ENCODE measurements at places on chromosomes 4 and X.

DNA sequence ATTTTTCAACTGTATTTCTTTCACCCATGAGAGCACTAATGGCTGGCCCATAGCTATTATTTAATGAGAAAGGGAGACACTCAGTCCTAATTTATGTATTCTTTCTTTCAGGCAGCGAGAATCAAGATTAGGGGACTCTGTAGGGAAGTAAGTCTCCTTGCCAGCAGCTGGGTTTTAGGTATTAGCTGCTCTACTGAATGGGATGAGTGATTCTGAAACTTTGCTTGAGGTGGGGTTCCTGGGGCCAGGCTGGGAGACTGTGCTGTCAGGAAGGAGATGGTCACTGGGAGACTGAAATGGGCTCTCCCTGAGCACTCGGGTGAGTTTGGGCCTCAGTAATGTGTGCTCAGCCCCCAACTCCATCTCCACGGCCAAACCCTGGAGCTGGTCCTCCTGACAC, 78.7 kb downstream of the LNX1 start:
- DNase-seq, result no peak

DNA sequence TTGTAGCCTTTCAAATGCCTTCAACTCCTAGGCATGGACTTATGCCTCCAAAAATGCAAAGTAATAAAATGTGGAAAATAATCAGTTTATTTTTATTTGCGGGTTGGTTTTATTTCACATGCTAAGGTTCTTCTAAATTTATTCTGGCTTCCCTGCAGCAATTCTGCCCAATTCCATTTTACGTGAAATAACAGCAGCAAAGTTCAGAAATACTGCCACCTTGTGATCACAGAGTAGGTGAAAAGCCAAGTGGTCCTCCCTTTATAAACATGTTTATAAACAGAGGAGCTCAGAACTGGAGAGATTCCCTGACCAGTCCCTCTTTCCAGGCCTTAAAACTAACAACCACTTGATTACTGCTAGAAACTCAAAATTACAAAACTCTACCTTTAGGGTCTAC, 14.7 kb upstream of the DCHS2 start:
- DNase-seq, result peak; percentile 75

DNA sequence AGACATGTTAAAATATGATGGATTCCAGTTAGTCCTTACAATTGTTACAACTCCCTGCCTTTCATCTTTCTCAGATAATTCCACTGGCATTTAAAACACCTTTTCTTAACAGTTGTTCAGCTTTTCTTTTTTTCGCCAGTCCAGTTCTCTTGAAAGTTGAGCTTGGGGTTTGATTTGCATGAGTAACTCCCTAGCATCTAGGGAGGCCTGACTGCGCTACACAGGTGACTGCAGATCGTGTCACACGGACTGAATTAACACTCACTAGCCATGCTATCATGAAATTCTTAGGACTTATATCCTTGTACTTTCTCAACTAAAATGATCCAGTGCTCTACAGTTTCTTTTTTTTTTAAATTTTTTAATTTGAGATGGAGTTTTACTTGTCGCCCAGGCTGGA, 69.8 kb downstream of the ARHGAP24 start:
- no peak for DNase-seq

DNA sequence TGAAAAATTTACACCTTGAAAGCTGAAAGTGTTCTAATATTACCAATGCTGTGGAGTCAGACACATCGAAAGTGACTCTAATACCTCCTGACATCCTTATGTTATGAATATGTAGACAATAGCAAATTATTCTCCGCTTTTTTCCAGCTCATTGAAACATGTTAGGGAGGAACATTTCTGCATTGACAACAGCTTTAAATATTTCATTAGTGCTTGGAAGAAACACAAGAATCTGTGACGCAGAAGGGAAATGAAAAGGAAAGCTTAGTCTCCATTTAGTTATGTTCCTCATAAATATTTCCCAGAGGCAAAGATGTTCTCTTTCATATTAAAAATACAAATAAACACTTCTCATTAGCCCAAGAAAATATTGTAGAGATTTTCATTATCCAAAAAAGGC, 55.8 kb upstream of the CD99 start:
- DNase-seq, result no peak

GRCh38 chrX:67780694-67781109, 236.9 kb downstream of the AR start:
- DNase-seq, result peak; percentile 95

GRCh38 chr4:84381759-84382158, 117.3 kb downstream of the NKX6-1 start:
- peak; percentile 18 for DNase-seq

DNA sequence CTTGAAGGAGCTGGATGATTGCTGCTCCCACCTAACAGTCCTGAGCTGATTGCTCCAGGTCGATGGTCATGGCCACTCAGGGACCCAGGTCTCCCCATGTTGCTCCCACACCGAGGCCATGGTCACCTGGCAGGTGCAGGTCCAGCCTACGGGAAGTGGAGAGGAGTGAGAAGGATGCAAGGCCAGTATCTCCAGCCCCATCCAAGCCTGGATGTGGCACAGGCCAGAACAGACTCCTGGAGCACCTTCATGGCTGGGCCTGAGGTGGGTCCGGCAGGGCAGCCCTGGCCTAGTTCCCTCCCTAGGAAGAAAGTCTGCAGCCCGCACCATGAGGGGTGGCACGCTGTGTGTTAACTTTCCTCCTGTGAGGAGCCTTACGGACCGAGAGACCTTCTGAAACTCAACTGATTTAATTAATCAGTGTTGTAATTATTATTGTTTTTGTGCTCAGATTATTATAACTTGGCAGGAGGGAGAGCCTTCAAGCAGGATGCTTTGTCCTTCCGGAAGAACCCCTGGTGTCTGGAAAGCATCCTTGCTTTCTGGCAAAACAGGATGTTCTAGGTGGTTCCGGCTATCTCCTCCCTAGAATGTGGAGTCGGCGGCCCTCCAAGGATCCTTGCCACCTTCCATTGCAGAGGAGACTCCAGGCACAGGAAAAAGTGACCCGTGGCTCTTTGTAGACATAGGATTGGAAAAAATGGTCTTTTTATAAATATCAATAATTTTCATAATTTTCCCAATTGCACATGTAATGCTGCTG, 92.3 kb upstream of the ADRA2C start:
- no peak for DNase-seq

DNA sequence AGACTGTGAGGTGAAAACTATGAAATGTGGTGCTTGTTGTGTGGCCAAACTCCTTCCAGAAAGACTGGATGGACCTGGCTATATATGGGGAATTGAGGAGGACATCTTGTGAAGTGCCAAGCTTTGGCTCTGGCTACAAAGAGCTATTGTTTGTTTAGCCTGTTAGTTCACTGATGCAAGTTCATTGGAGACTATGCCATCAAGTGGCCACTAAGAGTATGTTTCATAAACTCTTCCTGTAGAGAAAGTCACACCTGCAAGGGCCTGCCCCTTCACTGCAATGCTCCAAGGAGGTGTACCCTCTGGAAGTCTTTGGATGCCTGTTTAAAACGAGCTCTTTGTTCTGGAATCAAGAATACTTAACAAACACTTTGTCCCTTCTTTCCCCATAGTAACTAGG, 382.0 kb downstream of the GABRG1 start:
- DNase-seq, result peak; percentile 8

GRCh38 chr4:151152028-151152427, 52.6 kb downstream of the RPS3A start:
- peak; percentile 65 for DNase-seq

GRCh38 chr4:148170408-148171365, 271.5 kb downstream of the NR3C2 start:
- no peak for DNase-seq

DNA sequence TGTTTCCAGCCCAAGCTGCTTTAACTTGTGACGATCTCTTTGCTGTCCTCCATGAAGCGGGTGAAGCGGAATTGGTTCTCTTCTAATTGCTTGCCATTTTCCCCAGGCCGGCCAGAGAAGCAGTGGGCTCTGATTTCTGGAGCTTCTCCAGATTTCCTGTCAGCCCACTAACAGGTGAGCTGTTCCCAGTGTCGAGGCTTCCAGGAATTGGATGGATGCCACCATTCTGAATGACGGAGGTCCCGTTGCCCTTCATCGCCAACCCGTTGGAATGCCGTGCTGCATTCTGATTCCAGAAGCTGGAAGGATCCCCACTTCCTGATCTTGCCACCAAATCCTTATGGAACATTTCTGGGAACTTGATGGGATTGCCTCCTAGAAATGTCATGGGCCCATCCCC, 31.0 kb downstream of the PAGE1 start:
- no peak for DNase-seq

GRCh38 chrX:77788050-77788449, 2.0 kb upstream of the ATRX start:
- DNase-seq, result peak; percentile 89

DNA sequence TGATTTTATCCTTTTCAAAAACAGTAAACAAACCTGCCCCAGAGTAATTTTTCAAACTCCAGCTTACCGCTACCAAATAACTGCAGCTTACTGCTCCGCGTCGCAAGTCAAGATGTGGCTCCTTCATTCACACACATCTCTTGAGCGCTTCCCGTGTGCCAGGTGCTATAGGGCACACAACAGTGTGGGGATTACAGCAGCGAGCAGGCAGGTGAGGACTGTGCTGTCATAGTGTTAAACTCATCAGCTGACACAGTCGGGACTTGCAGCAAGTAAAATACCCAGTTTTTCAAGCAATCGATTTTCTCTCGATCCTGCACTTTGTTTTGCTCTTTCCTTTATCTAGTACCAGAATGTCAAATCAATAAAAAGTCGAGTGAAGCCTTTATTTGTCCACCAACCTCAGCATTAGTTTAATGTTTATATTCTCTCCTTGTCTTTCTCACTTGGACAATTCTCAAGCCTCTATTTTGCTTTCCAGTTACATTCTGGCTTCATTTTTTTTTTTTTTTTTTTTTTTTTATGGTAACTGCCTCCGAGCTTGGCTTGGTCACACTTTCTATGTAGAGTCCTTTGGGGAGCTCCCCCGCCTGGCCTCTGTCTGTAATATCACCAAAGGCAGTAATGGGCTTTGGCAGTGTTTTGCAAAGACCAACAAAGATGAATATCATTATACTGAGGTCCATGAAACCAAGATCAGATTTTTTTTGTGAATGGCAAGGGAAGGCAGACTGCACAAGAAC, 8.3 kb upstream of the ASB5 start:
- DNase-seq, result peak; percentile 83

DNA sequence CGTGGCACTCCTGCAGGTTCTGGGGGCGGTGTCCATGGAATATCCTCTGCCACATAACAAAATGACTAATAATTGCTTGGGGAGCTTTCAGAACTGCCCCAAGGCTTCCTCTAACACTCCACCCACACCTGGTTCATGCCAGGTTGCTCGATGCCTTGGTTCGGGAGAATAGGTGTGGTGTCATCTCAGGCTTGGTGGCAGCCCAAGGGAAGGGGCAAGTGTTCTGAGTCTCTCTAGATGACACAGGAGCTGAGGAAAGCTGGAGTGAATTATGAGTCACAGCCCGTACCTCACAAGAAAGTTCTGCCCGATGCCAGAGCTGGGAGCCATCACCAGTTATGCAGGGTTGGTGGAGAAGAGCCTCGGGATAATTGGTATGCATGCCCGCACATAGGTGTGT, 14.7 kb downstream of the FTSJ1 start:
- DNase-seq, result no peak

DNA sequence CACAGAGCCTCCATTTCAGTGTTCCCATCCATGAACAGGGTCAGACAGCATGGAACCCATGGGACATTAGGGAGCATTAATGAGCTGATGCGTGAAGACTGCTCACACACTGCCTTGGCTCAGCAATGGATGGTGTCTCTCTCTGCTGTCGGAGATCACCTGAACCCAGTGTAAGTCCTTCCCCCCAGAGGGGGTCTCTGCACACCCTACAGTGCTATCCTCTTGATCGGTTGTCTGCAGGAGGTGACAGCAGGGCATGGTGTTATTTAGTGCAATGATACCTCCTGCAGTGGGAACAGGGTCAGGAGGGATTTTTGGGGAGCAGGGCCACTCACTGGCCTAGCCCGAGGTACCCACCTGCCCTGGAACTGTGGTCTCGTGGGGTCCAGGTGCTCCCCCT, 25.6 kb downstream of the APELA start:
- no peak for DNase-seq

- peak; percentile 74 for DNase-seq
Observed at GRCh38 chr4:33411182-33411581, 2691.0 kb downstream of the PCDH7 start.

- peak; percentile 92 for DNase-seq
Observed at GRCh38 chrX:118631586-118631985, 95.8 kb upstream of the IL13RA1 start.

- DNase-seq, result peak; percentile 76
Observed at GRCh38 chrX:9341291-9342201, 123.3 kb upstream of the TBL1X start.

- DNase-seq, result no peak
Observed at GRCh38 chr4:121073004-121073435, 685 bp upstream of the NDNF start.

DNA sequence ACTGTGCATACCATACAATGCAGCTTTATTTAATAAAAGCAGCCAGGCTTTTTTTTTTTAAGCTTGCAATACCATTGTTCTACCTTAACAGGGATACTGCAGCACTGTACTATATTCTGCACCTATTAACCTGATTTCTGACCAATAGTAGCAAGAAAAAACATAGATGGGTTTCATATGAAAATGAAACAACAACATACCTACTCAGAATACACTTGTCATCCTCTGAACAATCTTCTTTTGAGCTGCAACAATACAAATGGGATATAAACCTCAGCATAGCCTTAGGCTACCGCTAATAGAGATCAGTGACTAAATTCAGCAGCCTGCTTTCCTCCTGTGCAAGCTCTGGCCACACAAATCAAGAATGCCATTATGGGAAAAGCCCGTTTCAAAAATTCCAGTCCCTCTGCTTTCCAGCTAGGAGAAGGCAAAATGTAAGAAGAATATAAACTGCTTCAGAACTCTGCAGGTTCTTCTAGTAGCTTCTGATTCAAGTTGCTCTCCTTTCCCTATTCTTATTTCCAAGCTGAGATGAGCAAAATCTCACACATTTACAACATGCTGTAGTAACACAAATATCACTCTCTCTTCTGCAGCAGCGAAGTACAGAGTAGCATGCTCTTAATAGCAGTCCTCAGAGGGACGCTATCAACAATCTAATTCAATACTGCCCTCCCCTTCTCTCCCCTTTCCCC, 143.4 kb downstream of the KLHL13 start:
- DNase-seq, result no peak

- no peak for DNase-seq
Observed at GRCh38 chr4:74823194-74823593, 28.9 kb upstream of the BTC start.

GRCh38 chr4:121822796-121823504, 733 bp downstream of the CCNA2 start:
- DNase-seq, result peak; percentile 82

- DNase-seq, result peak; percentile 13
Observed at GRCh38 chr4:171067422-171067821, 745.8 kb upstream of the GALNTL6 start.

DNA sequence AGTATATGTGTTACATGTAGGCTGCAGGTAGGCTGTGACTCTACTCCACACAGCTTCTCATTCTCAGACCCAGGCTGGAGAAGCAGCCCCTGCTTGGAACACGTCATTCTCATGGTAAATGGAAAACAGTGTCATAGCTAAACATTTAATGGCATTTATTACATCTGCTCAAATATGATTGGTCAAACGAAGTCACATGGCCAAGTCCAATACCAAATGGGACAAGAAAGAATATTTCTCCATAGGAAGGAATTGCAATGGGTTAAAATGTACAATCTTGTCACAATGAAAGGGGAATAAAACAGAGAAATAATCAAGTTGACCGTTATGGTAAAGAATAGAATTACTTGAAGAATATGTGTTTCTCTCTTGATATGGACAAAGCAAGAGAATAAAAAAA, 198.6 kb downstream of the ANAPC10 start:
- no peak for DNase-seq
